ENCODE measurements at places on chromosomes 2 and 18. TPM values are rescaled to one million over a fixed set of nuclear protein-coding genes. Genes with fewer than 3 reads are reported as not detected.

DNA sequence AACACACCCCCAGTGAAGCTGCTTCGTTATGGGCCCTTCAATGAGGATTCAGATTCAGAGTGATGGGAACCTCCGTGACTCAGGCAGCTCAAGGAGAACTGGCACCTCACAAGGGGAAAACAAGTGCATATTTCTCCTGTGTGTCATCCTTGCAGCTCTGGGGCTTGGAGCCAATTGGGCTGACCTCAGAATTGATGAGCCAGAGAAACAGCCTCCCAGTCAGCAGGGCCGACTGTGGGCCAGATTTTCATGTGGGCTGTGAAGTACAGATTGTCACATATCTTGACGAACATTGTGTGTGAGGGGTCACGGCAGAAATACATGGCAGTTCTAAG is 189.6 kb upstream of the SP5 start:
- H3K4me1 ChIP-seq, result peaks cover 9% of the 10 kb centered on the region
- no peaks in the 10 kb centered on the region for H3K27me3 ChIP-seq
- H3K27ac ChIP-seq, result no peak overlapping the region
- DNase-seq, result peak; percentile 73
- H3K4me3 ChIP-seq, result no peak overlapping the region

DNA sequence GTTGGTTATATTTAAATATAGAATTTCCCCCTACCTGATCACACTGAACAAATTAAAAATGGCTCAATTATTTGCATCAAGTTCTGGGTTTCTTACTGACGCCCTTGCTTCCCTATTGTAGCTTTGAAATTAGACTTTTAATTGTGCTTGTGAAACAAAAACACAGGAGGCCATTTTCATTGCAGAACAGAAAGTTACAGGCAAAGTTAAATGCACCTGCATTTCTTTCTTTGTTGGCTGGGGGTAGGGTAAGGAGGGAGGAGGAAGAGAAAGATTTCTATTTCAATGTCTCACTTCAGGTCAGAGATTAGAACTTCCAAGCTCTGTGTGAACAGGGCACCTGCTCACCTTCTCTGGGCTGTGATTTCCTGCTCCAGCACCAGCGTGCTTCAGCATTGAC is 199.6 kb downstream of the BCL11A start:
- DNase-seq, result no peak
- H3K4me1 ChIP-seq, result peaks cover 4% of the 10 kb centered on the region
- no peak overlapping the region for H3K27ac ChIP-seq

- no peaks in the 10 kb centered on the region for H3K27me3 ChIP-seq
- no peaks in the 10 kb centered on the region for H3K4me1 ChIP-seq
- no peak overlapping the region for H3K4me3 ChIP-seq
Measured at GRCh38 chr18:45103319-45104048, 422.8 kb downstream of the SETBP1 start.

GRCh38 chr18:7301094-7301493 is 70.2 kb downstream of the LRRC30 start:
- DNase-seq, result no peak
- H3K4me3 ChIP-seq, result no peak overlapping the region
- H3K4me1 ChIP-seq, result no peaks in the 10 kb centered on the region
- no peaks in the 10 kb centered on the region for H3K36me3 ChIP-seq

DNA sequence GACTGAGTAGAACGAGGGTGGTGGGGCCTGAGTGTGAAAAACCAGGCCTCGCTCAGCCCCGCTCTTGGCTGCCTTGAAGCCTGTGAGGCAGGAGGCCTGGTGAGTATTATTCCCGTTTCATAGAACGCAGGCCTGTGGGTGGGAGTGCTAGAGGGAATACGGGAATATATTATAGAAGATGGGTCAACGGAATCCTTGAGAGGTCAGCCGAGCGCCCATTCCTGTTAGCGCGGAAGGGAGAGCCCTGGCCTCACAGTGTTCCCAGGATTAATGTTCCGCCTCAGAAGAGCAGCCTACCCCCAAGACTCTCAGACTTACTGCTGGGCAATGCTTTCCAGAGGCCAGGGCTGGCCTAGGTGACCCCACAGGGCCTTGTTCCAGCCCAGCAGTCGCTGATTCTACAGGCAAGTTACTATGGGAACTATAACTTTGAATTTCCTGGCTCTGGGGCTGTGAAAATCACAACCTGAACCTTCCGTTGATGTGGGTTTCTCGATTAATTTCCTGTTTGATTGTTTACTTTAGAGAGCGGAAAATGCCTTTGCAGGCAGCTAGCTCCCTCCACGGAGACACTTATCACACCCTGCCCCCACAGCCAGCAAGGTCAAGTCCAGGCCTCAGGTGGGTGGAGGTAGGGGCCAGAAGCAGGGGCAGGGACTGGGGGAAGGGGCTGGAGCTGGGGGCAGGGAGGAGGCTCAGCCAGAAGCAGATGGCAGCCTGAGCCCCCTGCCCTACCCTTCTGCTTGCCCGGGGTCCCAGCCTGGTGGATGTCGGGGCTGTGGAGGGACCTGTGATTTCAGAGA is 108.3 kb downstream of the SMAD7 start:
- H3K4me3 ChIP-seq, result no peak overlapping the region
- no peaks in the 10 kb centered on the region for H3K36me3 ChIP-seq
- no peaks in the 10 kb centered on the region for H3K27me3 ChIP-seq
- DNase-seq, result peak; percentile 56
- H3K4me1 ChIP-seq, result peaks cover 24% of the 10 kb centered on the region
- H3K27ac ChIP-seq, result peak overlapping the region; percentile 70

DNA sequence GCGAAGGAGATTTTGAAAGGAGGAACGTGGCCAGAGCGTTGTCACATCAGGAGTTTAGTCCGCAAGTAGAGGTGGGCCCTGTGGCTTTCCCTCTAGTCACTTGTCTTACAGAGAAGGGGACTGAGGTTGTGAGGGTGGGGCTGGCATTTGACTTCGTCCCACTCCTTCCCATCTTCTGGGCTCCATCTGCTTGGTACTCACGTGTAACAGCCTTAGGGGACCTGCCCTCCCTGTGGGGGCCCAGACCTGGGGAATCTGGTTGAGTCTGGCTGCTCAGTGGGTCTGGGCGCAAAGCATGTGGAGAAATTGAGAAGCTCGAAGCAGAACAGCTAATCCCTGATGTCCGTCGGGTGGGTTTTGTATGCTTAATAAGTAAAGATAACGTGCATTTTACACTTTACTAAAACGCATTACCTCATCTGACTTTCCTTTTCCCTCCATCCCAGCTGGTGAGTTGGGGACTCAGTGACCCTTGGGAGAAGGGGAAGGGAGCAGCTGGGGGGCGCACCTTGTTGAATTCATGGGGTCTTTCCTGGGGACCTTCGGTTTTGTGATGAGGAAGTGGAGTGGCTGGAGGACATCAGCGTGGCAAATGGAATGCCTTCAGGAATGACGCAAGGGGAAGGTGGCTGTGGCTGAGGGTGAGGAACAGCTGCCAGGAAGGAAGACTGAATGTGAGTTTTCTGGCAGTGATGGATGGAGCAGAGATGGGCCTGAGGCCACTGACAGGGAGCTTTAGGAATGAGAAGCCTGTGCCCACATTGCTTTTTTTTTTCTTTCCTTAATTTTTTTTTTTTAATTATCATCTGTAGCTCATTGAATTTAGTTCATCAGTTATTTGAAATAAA is 44.8 kb downstream of the ASAP2 start:
- peaks cover 18% of the 10 kb centered on the region for H3K4me1 ChIP-seq
- no peaks in the 10 kb centered on the region for H3K27me3 ChIP-seq
- no peak overlapping the region for H3K27ac ChIP-seq

DNA sequence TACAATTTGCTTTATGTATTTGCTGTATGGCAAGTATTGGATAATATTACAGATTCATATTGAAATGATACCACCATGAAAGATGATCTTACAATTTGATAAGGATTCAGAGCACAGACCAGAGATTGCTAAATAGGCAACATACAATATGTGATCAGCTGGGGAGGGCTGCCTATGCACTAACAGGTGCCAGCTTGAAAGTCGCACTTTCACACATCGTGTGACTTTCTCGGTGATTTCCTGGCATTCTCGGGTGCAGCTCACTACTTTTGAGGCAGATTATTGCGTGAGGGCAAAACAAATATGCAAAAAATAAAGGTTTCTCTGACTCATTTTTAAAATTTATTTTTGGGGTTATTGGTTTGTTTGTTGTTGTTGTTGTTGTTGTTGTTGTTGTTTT is 36.0 kb downstream of the RBMS1 start:
- peaks cover 5% of the 10 kb centered on the region for H3K4me1 ChIP-seq
- no peak overlapping the region for H3K27ac ChIP-seq
- H3K4me3 ChIP-seq, result no peak overlapping the region
- DNase-seq, result no peak

DNA sequence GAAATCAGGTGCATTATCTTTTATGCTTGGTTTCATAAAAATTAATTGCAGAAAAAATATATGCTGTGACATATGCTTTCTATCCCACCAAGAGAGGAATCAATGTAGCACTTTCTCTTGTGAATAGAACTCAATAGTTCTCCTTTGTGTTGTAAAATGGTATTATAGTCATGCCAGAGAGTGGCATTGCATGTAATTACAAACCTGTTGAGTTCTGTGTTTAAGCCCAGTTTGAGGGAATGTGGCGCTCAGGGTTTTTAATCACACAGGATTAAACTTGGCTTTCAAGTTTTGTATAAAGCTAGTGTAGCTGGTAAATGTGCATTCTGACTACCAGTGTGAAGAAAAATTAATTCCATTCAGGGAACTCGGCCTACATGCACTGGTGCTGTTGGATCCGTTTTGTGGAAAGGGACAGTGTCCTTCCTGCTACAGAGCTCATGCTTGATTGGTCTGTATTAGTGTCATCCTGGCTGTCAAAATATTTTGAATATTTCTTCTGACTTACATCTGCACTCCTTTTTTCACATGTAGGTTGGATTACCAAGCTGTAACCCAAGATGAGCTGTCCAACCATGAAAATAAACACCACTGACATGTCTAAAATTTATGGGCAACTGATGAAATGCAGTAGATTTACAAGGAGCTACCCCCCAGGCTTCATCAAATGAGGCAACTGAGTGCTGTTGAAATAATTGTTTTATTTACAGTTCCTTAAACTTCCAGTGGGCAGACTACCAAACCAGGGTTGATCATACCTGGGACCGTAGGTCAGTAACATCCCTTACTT is 80.3 kb downstream of the SLC4A3 start:
- H3K4me3 ChIP-seq, result no peak overlapping the region
- DNase-seq, result no peak

- no peak for DNase-seq
- peaks cover 33% of the 10 kb centered on the region for H3K4me1 ChIP-seq
- H3K4me3 ChIP-seq, result no peak overlapping the region
- no peak overlapping the region for H3K27ac ChIP-seq
- H3K27me3 ChIP-seq, result no peaks in the 10 kb centered on the region
Measured at GRCh38 chr2:52500561-52500960, 1267.0 kb upstream of the CHAC2 start.

- peak overlapping the region; percentile 27 for H3K27ac ChIP-seq
- H3K27me3 ChIP-seq, result no peaks in the 10 kb centered on the region
- peaks cover 16% of the 10 kb centered on the region for H3K4me1 ChIP-seq
- H3K36me3 ChIP-seq, result no peaks in the 10 kb centered on the region
- no peak overlapping the region for H3K4me3 ChIP-seq
Measured at GRCh38 chr2:31378389-31378788, 36.2 kb downstream of the XDH start.

DNA sequence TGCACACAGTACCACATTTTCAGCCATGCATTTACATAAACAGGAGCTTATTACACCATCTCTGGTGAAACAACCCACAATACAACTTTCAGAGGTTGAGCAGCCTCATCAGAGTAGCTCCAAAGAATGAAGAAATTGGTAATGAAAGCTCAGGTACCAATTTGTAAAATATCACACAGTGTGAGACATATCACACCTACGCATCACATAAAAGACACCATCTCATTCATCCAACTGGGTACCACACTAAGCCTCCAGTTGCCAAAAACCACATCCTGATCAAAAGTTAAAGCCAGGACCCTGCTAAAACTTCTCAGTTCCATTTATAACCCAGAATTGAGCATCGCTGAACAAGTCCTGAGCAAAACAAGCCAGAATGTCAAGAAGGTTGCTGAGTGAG is 4.6 kb downstream of the TMEM163 start:
- no peak overlapping the region for H3K27ac ChIP-seq
- H3K36me3 ChIP-seq, result no peaks in the 10 kb centered on the region
- no peak overlapping the region for H3K4me3 ChIP-seq
- no peak for DNase-seq
- no peaks in the 10 kb centered on the region for H3K27me3 ChIP-seq

DNA sequence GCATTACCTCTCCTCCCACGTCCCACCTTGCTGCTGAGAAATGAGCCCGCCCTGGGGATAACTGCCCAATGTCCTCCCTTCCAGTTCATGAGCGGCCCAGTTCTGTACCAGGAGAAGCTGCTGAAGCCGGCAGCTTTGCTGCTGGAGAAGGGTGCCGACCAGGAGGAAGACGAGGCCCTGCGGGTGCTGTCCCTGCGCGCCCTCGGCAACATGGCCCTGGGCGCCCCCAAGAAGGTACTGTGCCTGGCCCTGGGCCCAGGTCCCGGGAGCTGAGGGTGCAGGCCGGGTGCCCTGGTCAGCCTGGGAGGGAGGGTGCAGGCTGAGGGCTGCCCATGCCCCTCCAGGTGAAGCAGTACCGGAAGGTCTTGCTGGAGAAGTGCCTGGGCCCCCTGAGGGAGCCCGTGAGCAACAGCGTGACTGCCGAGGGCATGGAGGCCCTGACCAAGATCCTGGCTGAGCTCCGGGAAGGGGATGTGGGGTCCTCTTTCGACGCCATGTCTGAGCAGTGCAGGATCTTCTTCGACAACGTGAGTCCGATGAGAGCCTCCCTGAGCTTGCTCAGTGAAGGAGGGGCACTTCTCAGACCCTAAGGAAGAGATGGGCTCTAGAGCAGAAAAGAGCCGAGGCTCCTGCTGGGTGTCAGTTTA is 25.7 kb downstream of the HJURP start:
- no peaks in the 10 kb centered on the region for H3K27me3 ChIP-seq
- H3K4me3 ChIP-seq, result no peak overlapping the region
- no peaks in the 10 kb centered on the region for H3K36me3 ChIP-seq
- DNase-seq, result no peak

- DNase-seq, result no peak
- no peak overlapping the region for H3K4me3 ChIP-seq
- no peaks in the 10 kb centered on the region for H3K27me3 ChIP-seq
- H3K27ac ChIP-seq, result no peak overlapping the region
Measured at GRCh38 chr2:233481368-233482142, 85.0 kb downstream of the USP40 start.

DNA sequence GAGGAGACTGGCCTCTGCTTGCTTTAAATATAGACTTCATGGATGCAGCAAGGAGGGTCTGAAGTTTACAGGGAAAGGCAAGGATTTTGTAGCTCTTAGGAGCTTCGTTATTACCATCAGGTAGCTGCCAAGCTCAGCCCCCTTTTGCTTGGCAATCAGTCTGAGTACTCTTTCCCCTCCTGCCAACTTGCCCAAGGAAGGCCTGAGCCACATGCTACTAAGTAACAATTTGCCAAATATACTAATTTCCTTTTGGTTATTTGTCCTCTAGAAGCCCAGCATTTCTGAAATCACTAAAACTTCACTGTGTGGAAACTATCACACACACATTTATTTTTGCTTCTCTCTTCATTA is 85.5 kb upstream of the ITPRID2 start:
- no peaks in the 10 kb centered on the region for H3K27me3 ChIP-seq
- H3K4me3 ChIP-seq, result no peak overlapping the region

The SPC25 gene
- not detected for total RNA-seq

The GNAL gene
- 2.1 TPM for total RNA-seq

The NPPC gene
- 1.3 TPM for total RNA-seq

The ANKRD30BL gene
- not detected for total RNA-seq

The SIX2 gene
- 5.2 TPM for total RNA-seq

The RNF125 gene
- 4.9 TPM for total RNA-seq

The SKOR2 gene
- total RNA-seq, result not detected

The ASAP2 gene
- total RNA-seq, result 12.5 TPM

The CFAP65 gene
- not detected for total RNA-seq

The EHD3 gene
- 2.3 TPM for total RNA-seq

The REG1B gene
- total RNA-seq, result 15,911 TPM

The AKAIN1 gene
- not detected for total RNA-seq
